Fibroblast of pulmonary artery (primary cell): ENCODE measurements at places on chromosomes 4 and X.

GRCh38 chrX:20132666-20133065, 9.0 kb downstream of the EIF1AX start:
- no peak for DNase-seq

DNA sequence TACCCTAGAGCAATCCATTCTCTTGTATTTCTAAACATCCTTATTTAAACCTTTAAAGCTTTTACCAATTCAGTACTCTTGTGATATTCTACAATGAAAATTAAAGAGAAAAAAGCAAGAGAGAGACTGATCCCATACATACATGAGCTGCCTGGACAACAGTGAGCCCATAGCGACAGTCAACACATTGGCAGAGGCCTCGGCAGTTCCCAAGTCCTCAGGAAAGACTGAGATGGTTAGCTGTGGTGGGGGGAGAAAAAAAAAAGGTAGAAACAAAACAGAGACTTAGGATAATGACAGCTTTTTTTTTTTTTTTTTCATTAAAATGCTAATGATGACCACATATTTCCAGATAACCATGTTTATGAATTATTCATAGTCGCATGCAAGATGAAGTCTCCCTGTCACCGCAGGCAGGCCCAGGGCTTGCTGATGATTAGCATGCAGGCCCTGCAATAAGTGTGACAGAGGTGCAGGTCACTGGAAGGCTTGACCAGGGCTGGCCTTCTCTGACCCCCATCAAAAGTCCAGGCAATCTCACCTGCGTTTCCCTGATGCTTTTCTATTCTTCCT, 148.8 kb downstream of the APBB2 start:
- no peak for DNase-seq

- DNase-seq: no peak
Measured at GRCh38 chr4:139025841-139026240, 10.3 kb downstream of the NOCT start.

DNA sequence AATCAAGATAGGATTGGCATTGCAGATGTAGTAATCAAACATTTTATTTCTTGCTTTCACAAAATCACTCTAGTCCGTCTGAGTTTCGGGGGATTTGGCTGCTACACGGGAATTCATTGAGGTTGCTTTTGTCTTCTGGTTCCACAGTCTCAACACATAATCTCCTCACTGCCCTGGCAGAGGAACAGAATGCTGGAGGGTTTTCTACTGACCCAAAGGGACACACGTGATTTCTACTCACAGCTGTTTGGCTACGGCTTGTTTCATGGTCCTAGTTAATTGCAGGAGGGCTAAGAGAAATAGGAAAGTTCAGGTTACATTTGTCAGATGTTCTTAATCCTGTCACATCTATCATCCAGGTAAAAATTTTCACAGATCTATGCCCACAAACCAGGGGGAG, 1811.6 kb downstream of the ARAP2 start:
- no peak for DNase-seq

GRCh38 chr4:164383058-164383357, 370.9 kb upstream of the SMIM31 start:
- no peak for DNase-seq
